EL (cell line): ENCODE measurements at places on chromosomes 12 and 14.

GRCh38 chr14:24032727-24033418, 18.9 kb upstream of the CARMIL3 start:
- peak; percentile 59 for DNase-seq

GRCh38 chr14:57573173-57573572, 79.5 kb upstream of the CCDC198 start:
- no peak for DNase-seq

GRCh38 chr14:84282618-84283017, 1247.3 kb upstream of the FLRT2 start:
- no peak for DNase-seq

- DNase-seq: no peak
Measured at GRCh38 chr12:98127336-98127679, 388.1 kb upstream of the TMPO start.

- DNase-seq: no peak
Measured at GRCh38 chr14:71411738-71412137, 504.5 kb downstream of the PCNX1 start.

- no peak for DNase-seq
Measured at GRCh38 chr12:68842123-68842522, 34.1 kb downstream of the MDM2 start.
